ENCODE measurements at places on chromosomes 12 and 14. TPM values are rescaled to one million over a fixed set of nuclear protein-coding genes. Genes with fewer than 3 reads are reported as not detected.

DNA sequence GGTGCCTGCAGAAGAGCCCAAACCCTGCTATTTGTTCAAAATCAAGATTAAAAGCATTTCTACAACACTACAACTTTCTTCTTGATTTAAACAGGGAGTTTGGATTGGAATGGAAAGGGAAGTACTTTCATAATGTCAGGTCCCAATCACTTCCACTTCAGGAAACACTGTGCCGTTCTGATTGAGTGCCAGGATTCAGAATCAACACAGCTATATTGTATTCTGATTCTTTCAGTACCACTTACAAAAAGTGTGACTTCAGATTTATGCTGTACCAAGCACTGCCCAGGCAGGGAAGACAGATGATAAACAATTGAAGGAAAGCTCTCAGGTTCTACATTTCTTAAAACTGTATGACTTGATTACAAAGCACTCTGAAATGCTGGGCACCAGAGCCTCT is 3.2 kb downstream of the TDP1 start:
- DNase-seq = no peak
- H3K27ac ChIP-seq = peak overlapping the region; percentile 32
- H3K4me1 ChIP-seq = peaks cover 59% of the 10 kb centered on the region
- no peak overlapping the region for H3K4me3 ChIP-seq

- H3K4me1 ChIP-seq = no peaks in the 10 kb centered on the region
- H3K4me3 ChIP-seq = no peak overlapping the region
- no peak for DNase-seq
Measured at GRCh38 chr12:81303935-81304334, 226.1 kb downstream of the ACSS3 start.

Gene PIWIL1
- not detected for total RNA-seq

GRCh38 chr12:51821440-51822260 is 26.9 kb downstream of the FIGNL2 start:
- H3K27ac ChIP-seq = no peak overlapping the region
- H3K4me1 ChIP-seq = peaks cover 7% of the 10 kb centered on the region
- no peaks in the 10 kb centered on the region for H3K27me3 ChIP-seq
- no peaks in the 10 kb centered on the region for H3K36me3 ChIP-seq

GRCh38 chr12:115606040-115606439 is 671.5 kb downstream of the MED13L start:
- no peaks in the 10 kb centered on the region for H3K4me1 ChIP-seq
- no peak overlapping the region for H3K4me3 ChIP-seq
- no peak overlapping the region for H3K27ac ChIP-seq
- DNase-seq = no peak

DNA sequence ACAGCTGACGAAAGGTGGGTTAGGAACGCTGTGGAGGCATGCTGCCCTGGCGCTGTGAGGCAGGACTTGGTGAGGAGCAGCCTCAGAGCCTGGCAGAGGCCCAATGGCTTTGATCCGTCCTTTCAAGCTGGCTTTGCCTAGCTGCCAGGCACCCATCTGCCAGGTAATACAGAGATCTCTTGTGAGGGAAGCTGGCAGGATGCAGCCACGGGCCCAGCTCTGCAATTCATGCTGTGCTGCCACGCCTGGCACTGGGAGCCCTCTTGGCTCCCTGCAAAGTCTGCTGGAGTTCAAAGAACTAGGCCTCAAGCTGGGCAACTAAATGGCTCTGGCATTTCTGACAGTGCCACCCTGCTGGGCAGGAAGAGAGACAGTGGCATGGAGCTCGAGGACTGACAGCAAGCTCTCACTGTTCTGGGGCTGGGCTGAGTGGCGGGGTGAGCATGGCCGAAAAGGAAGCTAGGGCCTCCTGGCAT is 18.7 kb downstream of the IQSEC3 start:
- no peak overlapping the region for H3K4me3 ChIP-seq
- no peaks in the 10 kb centered on the region for H3K36me3 ChIP-seq
- no peak overlapping the region for H3K27ac ChIP-seq
- H3K27me3 ChIP-seq = peaks cover 24% of the 10 kb centered on the region
- no peaks in the 10 kb centered on the region for H3K4me1 ChIP-seq

Gene KIF5A
- 2.1 TPM for total RNA-seq

DNA sequence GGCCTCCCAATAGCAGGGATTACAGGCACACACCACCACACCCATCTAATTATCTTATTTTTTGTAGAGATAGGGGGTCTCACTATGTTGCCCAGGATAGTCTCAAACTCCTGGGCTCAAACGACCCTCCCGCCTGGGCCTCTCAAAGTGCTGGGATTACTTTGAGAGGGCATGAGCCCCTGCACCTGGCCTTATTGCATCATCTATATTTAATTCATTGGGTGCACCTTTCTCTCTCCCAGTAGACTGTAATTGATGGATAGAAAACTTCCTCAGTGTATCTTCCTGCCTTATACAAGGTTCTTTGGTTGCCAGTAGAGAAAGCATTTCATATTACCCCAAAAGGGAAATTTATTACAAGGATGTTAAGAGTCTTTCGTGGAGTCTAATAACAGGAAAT is 8.9 kb upstream of the MORN3 start:
- no peak for DNase-seq
- H3K27me3 ChIP-seq = no peaks in the 10 kb centered on the region
- H3K4me1 ChIP-seq = peaks cover 9% of the 10 kb centered on the region

- DNase-seq = no peak
- peaks cover 2% of the 10 kb centered on the region for H3K27me3 ChIP-seq
- H3K4me3 ChIP-seq = no peak overlapping the region
- no peaks in the 10 kb centered on the region for H3K36me3 ChIP-seq
- no peak overlapping the region for H3K27ac ChIP-seq
Measured at GRCh38 chr12:63897931-63898330, 53.4 kb downstream of the SRGAP1 start.

- no peaks in the 10 kb centered on the region for H3K4me1 ChIP-seq
- no peak overlapping the region for H3K4me3 ChIP-seq
- H3K27me3 ChIP-seq = peaks cover 37% of the 10 kb centered on the region
- no peak overlapping the region for H3K27ac ChIP-seq
Measured at GRCh38 chr14:88196925-88197324, 126.1 kb downstream of the KCNK10 start.

DNA sequence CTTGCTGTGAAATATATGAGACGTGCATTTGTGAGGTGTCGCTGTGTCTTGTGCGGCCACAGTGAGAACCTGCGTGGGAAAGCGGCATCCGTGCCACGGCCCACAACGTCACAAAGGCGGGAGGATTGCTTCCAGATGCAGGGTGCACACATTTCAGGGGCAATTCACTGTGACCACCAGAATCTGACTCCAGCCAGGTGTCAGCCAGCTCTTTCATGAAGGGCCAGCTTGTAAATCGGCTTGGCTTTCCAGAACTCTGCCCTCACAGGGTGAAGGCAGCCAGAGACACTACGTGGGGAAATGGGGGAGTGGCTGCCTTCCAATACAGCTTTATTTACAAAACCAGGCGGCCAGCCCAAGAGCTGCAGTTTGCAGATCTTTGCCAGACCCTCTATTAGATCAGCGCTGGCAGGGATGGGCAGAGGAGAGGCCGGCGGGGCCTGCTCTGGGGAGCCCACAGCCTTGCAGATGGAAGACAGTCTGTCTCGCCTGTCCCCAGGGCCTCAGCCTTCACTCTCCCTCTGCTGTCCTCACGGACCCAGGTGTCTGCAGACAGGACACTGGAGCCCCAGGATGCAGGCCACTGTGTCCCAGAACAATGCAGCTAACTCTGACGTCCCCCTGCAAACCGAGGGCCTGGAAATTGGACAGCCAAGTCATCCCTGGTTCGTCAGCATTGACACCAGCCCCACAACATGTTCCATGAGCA is 53.5 kb downstream of the ADGRD1 start:
- H3K27ac ChIP-seq = no peak overlapping the region
- H3K4me3 ChIP-seq = no peak overlapping the region
- peaks cover 2% of the 10 kb centered on the region for H3K4me1 ChIP-seq
- no peak for DNase-seq
- H3K36me3 ChIP-seq = no peaks in the 10 kb centered on the region

Gene RHEBL1
- total RNA-seq = 14.9 TPM

Data from activated CD8-positive, alpha-beta memory T cell treated with anti-CD3 and anti-CD28 coated beads, Interleukin-2, amount 10 ng/mL, durations not matched to agents 7 days and 5 days (primary cell).